NCI-H1092 treated with DMSO at 0.1 percent for 48 hours (cell line): ENCODE measurements at places on chromosomes 2 and 18.

GRCh38 chr2:46960618-46961017 is 45.0 kb upstream of the MCFD2 start:
- no peak for DNase-seq

GRCh38 chr18:75052475-75052874 is 156.5 kb downstream of the PTGR3 start:
- peak; percentile 53 for DNase-seq

DNA sequence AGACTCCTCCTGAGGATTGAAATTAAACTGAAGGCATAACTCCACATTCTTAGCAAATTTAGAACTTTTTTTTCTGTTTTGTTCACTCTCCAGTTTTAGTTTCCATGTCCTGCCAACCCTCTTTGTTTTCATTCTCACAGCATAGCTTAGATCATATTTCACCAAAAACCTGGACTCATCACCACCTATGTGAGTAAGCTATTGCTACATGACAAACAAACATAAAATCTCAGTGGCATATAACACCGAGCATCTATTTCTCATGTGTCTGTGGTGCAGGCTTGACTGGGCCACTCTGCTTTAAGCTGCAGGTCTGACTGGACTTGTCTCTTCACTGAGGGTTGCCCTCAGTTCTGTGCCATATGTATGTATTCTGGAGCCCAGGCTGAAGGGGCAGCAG is 385.2 kb downstream of the ARHGAP15 start:
- no peak for DNase-seq

DNA sequence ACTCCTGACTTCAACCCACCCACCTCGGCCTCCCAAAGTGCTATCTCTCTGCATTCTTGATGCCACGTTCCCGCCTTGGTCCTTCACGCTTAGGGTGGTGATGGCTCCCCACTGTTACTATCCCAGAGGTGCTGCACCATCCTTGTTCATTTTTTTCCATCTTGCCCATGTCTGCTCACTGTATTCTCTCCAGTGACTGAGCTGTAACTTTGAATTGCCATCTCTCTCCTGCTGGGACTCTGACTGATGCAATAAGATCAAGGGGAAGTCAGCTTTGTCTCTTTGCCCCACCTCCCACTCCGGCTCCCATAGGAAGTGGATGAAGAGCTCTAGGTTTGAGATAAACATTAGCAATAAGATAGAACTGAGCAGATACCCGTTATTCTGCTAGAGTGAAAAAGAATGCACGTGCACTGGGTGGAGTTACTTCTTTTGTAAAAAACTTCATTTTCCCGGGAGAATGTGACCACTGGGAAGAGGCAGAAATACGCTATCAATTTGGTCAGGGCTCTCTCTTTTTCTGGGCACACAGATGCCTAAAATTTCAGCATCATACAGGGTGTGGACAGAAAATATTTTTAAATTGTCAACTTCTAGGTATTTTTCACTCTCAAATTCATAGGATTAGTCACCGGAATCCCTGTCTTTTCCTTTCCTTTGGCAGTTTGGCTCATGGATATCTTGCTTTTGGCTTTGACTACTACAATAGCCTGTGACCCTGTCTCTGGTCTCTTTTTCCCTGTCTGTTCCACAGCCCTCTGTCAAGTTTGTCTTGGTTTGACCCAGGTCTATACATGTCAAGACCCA is 105.4 kb downstream of the POLR1A start:
- DNase-seq, result no peak

- no peak for DNase-seq
Observed at GRCh38 chr18:79068341-79068936, 755 bp upstream of the ATP9B start.

DNA sequence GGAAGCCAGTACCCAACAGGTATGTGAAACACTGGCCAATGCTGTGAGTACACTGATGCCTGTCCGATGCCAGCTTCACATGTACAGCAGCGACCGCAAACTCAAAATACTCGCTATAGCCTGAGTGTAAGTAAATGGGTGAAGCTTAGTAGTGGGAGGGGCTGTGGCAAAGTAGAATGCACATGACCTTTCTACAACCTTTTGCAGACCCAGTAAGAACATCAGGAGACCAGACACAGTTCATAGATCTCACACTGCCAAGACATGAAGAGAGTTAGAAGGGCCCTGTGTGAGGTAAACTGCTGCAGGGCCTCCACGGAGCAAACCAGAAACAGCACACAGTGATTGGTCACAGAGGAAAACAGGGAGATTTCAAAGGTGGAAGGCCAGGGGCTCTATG is 9.1 kb upstream of the UBXN4 start:
- DNase-seq, result no peak

DNA sequence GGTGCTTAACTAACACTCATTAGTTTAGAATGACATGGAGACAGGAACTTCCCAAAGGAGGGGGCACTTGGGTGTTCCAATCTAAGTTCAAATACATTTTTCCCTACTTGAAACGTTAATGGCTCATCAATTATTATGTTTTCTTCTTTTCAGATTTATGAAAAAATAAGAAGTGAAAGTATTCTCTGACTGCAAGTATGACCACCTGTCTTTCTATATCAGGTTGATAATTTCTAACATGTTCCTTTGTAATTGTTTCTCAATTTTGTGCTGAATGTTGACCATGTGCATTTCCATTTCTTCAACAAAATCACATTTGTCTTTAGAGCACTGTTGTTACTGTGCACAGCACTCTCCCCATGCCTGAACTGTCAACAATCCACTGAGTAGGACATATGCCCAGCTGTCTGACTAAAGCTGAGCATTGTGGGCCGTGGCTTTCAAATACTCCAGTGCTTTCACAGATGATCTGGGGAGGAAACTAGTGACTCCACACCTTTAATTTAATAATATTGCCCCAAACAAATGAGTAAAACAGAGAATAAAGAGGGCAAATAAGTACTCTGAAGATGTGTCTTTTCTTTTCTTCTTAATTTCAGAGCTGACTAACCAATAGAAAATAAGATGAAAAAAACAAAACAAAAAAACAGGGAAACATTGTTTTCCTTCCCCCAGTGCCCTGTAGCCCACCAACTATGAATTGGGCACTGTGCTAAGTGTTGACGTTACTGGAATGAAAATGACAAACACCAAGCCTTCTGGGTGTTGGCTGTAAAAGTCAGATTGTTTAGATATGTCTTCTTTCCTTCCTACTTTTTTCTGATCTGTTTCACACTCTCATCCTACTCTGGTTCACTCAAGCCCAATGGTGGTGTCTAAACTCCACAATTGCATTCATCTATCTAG is 16.0 kb downstream of the LANCL1 start:
- DNase-seq, result no peak

GRCh38 chr2:204108330-204108751 is 171.8 kb downstream of the ICOS start:
- DNase-seq, result peak; percentile 48

- no peak for DNase-seq
Observed at GRCh38 chr18:74897971-74898657, 300.4 kb downstream of the ZNF407 start.

DNA sequence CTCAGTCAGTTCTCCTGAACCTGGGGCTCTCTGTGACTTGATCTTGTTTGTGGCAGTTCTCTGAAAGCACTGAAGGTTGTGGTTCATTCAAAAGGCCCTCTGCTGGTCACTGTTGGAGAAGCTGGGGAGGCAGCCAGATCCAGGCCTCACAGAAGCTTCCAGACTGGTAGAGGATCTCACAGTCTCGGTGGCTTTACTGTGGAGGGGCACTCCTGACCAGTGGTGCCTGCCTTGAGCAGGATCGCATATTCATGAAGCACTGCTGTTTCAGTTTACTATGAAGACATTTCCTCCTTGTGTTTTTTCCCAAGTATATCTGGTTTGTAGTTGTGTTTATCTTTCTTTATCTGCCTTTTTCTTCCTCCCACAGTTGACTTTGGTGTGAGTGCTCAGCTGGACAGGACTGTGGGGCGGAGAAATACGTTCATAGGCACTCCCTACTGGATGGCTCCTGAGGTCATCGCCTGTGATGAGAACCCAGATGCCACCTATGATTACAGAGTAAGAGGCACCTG is 133.9 kb downstream of the MAP4K4 start:
- peak; percentile 49 for DNase-seq

- DNase-seq, result no peak
Observed at GRCh38 chr2:54954705-54955357, 95.4 kb downstream of the RTN4 start.

DNA sequence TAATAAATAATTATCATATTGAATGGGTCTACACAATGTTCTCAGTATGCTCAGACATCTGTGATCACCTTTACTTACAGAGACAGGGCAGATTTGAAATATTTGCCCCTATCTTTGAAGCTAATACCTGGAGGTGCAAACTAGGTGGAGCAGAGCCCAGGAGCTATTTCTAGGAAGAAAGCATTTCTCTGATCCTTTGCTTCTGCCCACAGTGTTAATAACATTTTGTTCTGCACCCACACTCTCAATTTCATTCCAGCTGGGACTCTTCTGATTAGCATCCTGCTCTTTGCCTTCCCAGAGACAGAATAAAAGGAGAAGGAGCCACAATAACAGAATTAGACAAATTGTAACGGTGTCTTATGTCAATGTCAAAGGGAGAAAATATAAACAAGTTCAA is 11.6 kb upstream of the SCN2A start:
- no peak for DNase-seq

DNA sequence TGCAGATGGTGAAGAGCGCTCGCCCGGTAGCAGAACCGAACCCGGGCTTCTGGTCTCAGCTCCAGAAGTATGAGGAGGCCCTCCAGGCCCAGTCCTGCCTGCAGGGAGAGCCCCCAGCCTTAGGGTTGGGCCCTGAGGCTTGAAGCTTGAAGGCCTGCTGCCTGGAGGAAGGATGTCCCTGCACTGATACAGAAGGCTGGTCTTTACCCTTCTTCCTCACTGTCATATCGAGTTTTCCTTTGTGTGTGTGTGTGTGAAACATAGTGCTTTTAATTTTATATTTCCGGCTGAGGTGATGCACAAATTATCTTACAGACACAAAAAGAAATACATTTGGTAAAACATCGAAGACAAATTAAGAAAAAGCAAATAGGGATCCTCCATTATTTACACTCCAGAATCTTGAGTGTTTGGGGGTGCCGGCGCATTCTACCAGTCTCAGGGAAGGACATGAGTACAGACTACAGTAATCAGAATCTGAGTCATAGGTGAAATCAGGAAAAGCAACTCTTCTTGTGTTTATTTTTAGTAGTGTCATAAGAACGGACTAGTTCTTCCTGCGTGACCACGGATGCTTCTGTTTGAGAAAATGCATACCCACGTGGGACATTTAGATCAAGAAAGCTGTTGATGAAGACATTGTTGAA is 1.3 kb downstream of the DUSP28 start:
- no peak for DNase-seq

GRCh38 chr2:128324008-128324896 is 5.6 kb upstream of the HS6ST1 start:
- DNase-seq, result no peak

DNA sequence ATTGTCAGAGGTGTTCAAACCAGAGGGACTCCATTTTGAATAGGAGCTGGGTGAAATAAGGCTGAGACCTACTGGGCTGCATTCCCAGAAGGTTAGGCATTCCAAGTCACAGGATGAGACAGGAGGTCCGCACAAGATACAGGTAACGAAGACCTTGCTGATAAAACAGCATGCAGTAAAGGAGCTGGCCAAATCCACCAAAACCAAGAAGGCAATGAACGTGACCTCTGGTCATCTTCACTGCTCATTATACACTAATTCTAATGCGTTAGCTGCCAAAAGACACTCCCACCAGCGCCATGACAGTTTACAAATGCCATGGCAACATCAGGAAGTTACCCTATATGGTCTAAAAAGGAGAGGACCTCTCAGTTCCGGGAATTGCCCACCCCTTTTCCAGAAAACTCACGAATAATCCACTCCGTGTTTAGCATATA is 10.6 kb downstream of the SH3YL1 start:
- DNase-seq, result no peak

DNA sequence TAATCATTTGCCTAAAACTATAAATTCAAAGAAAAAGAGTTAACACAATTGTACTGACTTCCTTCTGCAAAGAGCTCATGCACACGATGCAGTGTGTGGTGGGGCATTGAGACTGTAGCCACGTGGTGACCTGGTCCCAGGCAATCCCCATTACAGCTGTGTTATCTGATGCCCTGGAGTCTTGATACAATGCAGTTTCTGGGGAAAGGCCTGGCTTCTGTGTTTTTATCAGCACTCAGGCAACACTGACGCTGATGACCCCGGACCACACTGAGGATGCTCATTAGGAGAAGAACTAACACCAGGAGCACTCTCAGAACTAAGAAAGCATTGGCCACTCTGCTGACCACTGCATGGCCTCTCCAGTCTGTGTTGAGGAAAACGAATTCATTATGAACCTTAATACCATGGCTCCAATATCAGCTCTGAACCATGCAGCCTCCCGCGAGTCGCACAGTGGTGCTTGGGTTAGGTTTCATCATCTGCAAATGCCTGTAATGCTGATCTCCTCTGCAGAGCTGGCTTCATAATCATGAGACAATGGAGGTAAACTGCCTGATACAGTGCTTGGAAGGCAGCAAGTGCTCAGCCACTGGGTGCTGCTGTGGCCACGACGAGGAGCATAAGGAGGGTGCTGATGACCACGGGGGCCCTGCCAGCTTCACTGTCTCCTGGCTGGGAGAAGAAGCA is 218.5 kb downstream of the MYT1L start:
- no peak for DNase-seq

- DNase-seq, result no peak
Observed at GRCh38 chr2:238593236-238593635, 166.5 kb downstream of the ASB1 start.

DNA sequence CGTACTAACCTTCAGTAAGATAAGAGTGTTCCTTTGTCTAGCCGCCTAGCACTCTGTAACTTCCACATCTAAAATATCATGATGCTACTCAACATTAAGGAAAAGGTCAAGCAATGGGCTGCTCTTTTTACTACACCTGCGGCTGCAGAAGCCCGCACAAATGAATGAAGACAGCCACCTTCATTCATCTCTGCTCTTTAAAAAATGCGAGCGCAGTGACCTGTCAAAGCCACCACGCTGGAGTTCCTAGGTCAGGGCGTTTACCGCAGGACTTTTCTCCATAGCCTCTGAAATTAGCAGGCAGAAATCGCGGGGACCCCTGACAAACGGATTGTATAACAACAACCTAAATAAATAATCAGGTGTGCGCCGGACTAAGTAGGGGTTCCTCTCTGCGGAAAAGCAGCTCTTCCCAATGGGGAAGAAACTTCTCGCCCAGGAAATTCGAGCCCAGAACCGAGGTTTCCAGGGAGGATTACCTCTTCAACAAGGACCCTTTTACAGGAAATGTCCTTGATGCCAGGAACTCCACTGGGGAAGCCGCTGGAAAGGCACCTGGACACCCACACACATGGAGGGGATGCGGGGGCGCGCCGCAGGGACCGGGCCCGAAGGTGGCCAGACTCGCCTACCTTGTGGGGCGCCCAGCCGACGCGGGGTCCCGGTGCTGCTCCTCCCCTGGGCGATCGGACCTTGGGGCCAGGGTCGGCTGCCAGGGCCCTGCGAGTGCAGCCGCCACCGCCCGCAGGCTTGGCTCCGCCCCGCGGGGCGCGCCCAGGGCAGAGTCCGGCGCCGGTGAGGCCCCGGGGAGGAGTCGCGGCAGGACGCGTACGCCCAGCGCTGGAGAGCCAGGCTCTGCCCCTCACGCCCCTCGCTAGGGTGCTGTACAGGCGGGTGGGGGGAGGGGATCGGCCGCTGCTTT is at the start of gene CCDC68:
CCDC68 (minus strand) TSS at position 758 of the 922 bp plus-strand sequence. CDS start 16,670 bp downstream, outside the sequence.
- no peak for DNase-seq
